Activated naive CD8-positive, alpha-beta T cell treated with anti-CD3 and anti-CD28 coated beads for 36 hours (primary cell): ENCODE measurements at places on chromosomes 3 and 15.
A peak's percentile ranks its signal among the peaks of the same experiment; 100 is the strongest.

DNA sequence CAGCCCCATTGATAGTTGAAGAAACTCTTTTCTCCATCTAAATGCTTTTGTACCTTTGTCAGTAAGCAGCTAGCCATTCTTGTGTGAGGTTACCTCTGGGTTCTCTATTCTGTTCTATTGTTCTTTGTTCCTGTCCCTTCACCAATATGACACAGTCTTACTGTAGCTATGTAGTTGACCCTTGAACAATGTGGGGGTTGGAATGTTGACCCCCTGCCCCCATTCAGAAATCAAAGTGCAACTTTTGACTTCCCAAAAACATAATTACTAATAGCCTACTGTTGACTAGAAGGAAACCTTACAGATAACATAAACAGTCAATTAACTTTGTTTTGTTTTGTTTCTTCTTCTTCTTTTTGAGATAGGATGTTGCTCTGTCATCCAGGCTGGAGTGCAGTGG is 18.7 kb downstream of the KLHL18 start:
- no peak for DNase-seq
- H3K36me3 ChIP-seq = peaks cover 47% of the 10 kb centered on the region
- H3K27ac ChIP-seq = no peak overlapping the region
- H3K27me3 ChIP-seq = no peaks in the 10 kb centered on the region

GRCh38 chr3:23161896-23162570 is 41.1 kb upstream of the UBE2E2 start:
- peaks cover 5% of the 10 kb centered on the region for H3K27me3 ChIP-seq
- H3K36me3 ChIP-seq = no peaks in the 10 kb centered on the region
- H3K4me3 ChIP-seq = no peak overlapping the region
- peaks cover 5% of the 10 kb centered on the region for H3K4me1 ChIP-seq
- no peak for DNase-seq

DNA sequence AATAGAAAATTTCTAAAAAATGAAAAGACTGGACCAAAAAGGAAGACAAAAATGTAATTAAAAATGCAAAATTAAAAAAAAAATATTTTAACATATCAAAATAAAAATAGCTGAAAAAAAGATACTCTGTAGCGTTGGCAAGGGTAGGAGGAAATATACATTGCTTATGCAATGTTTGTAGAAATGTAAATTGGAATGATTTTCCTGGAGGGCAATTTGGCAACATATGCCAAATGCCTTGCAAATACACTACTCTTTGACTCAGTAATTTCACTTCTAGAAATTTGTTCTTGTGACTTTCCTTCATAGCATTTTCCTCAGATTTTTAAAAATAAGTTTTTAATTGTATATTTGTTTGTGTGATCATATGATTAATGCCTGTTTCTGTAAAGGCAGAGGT is 296.6 kb downstream of the ZNF621 start:
- H3K27me3 ChIP-seq = peaks cover 23% of the 10 kb centered on the region
- no peak overlapping the region for H3K4me3 ChIP-seq
- peaks cover 4% of the 10 kb centered on the region for H3K4me1 ChIP-seq
- H3K36me3 ChIP-seq = no peaks in the 10 kb centered on the region
- H3K27ac ChIP-seq = no peak overlapping the region
- DNase-seq = no peak

- no peaks in the 10 kb centered on the region for H3K27me3 ChIP-seq
- H3K36me3 ChIP-seq = peaks cover 7% of the 10 kb centered on the region
- H3K4me3 ChIP-seq = no peak overlapping the region
- H3K27ac ChIP-seq = peak overlapping the region; percentile 47
- no peak for DNase-seq
- peaks cover 44% of the 10 kb centered on the region for H3K4me1 ChIP-seq
Measured at GRCh38 chr3:4589475-4590097, 96.4 kb downstream of the ITPR1 start.

- peaks cover 4% of the 10 kb centered on the region for H3K4me1 ChIP-seq
- H3K27me3 ChIP-seq = no peaks in the 10 kb centered on the region
- H3K4me3 ChIP-seq = no peak overlapping the region
Measured at GRCh38 chr3:39378957-39379777, 4.0 kb upstream of the SLC25A38 start.

GRCh38 chr3:116291141-116291540 is 154.1 kb downstream of the LSAMP start:
- no peaks in the 10 kb centered on the region for H3K27me3 ChIP-seq
- no peak overlapping the region for H3K27ac ChIP-seq
- no peak for DNase-seq
- H3K4me1 ChIP-seq = no peaks in the 10 kb centered on the region
- H3K4me3 ChIP-seq = no peak overlapping the region
- H3K36me3 ChIP-seq = no peaks in the 10 kb centered on the region

DNA sequence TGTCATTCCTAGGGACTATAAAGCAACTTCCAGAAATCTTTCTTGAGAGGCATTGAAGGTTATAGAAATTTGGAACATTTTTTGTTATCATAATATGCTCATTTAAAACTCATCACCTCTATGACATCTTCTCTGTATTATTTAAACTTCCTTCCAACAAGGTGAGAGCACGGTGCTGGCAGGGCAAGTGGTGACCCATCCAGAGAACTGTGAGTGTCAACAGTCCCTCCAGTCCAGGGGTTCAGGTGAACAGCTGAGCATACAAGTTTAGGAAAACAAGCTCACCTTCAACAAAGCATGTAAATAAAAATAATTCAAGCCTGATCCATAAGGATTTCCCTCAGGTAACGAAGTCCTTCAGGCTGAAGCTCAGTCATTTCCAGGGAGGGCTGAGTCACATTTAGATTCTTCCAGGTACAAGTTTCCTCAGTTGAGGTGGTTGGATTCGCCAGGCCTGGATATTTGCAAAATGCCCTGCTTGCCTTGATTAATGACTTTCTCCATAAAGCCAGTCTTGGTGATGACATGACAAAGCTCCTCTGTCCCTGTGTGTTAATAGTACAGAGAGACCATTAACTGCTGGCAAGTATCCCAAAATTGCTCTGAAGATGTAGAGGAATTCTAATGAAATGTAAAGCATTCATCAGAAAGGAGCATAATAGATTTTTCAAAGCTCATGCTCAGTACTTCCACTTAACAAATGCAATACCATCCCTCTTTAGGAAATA is 263.6 kb upstream of the GADL1 start:
- H3K4me1 ChIP-seq = peaks cover 5% of the 10 kb centered on the region
- H3K27ac ChIP-seq = no peak overlapping the region
- no peak overlapping the region for H3K4me3 ChIP-seq
- DNase-seq = no peak

GRCh38 chr3:70620367-70620766 is 307.9 kb upstream of the MDFIC2 start:
- peaks cover 52% of the 10 kb centered on the region for H3K27me3 ChIP-seq
- H3K4me1 ChIP-seq = peaks cover 7% of the 10 kb centered on the region
- no peak overlapping the region for H3K27ac ChIP-seq

GRCh38 chr3:172701751-172702150 is 9.1 kb downstream of the NCEH1 start:
- H3K4me3 ChIP-seq = no peak overlapping the region
- H3K36me3 ChIP-seq = peaks cover 2% of the 10 kb centered on the region
- no peak for DNase-seq

DNA sequence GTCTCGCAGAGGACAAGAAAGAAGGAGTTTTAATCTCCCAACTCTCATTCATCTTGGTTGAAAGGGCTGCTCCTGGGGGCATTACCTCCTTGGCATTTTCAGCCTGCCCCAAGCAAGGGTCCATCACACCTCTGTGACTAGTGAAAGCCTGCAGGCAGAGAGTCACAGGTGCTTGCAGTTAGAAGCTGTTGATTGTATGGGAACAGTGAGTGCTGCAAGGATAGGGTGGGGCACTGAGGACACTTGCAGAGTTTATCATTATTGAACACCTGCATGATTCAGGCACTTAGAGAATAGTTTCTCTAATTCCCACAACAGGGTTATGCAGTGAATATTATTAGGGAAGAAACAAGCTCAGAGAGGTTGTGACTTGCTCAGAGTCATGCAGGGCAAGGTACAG is 41.7 kb upstream of the IGF2BP2 start:
- no peak for DNase-seq
- peaks cover 14% of the 10 kb centered on the region for H3K27me3 ChIP-seq
- H3K27ac ChIP-seq = no peak overlapping the region
- H3K36me3 ChIP-seq = no peaks in the 10 kb centered on the region

GRCh38 chr3:194140520-194141414 is 4.8 kb downstream of the HES1 start:
- DNase-seq = peak; percentile 30
- H3K4me3 ChIP-seq = peak overlapping the region; percentile 42
- H3K27me3 ChIP-seq = peaks cover 58% of the 10 kb centered on the region
- H3K4me1 ChIP-seq = peaks cover 32% of the 10 kb centered on the region

DNA sequence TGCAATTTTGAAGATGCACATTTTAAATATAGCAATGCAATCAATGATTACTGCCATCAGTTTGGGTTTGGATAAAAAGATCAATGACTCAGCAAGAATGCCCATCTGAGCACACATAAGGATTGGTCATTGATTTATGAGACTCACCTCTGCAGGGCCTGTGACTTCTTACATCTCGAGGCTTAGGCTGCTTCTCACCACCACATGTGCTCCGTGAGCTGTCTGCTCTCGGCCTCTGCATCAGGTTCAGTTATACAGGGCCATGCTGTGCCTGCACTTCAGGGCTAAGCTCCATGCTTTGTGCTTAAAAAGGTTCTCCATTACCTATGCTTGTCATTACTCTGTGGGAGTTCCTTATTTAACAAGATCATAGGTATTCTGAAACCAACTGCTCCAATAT is 887.5 kb downstream of the DIPK2A start:
- H3K4me3 ChIP-seq = no peak overlapping the region
- no peaks in the 10 kb centered on the region for H3K4me1 ChIP-seq
- no peak overlapping the region for H3K27ac ChIP-seq
- no peak for DNase-seq
- no peaks in the 10 kb centered on the region for H3K27me3 ChIP-seq
- no peaks in the 10 kb centered on the region for H3K36me3 ChIP-seq

DNA sequence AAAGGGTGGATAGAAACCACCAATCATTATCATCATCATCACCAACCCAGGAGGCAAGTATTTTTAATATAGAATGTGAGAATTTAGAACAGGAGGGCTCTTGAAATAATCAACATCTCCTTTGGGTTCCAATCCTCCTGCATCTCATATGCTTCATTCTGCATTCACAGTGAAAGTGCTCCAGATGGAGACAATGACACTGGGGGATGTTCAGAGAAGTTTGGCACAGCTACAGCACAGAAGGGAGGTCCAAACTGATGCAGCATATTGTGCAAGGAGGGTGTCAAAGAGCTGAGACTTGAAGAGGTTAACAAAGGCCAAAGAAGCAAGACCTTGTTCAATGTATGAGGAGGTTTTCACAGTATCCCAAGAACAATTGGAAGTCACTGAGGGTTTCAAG is 767.1 kb downstream of the NTRK3 start:
- DNase-seq = no peak
- no peaks in the 10 kb centered on the region for H3K36me3 ChIP-seq
- H3K4me3 ChIP-seq = no peak overlapping the region

- no peaks in the 10 kb centered on the region for H3K27me3 ChIP-seq
- no peak overlapping the region for H3K27ac ChIP-seq
- no peaks in the 10 kb centered on the region for H3K4me1 ChIP-seq
- no peaks in the 10 kb centered on the region for H3K36me3 ChIP-seq
Measured at GRCh38 chr15:25894371-25894902, 31.3 kb upstream of the ATP10A start.

DNA sequence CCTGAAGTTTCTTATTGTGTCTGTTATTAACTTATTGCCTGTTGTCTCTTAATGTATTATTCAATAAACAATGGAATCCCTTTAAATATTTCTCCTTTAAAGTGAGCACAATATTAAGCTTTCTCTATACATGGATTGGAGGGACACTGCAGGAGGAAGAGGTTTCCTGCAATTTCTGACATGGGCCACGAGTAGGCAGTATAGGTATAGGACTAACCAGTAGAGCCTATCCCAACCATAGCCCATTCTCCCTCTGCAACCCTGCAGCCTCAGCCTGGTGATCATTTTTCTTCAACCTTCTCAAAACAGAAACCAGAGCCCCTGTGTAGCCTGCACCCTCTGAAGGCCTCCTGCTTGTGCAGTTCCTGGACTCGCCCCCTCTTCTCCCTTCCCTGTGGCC is 124.8 kb downstream of the NEK10 start:
- no peak for DNase-seq
- no peaks in the 10 kb centered on the region for H3K27me3 ChIP-seq
- no peaks in the 10 kb centered on the region for H3K4me1 ChIP-seq
- H3K36me3 ChIP-seq = no peaks in the 10 kb centered on the region
- no peak overlapping the region for H3K4me3 ChIP-seq

DNA sequence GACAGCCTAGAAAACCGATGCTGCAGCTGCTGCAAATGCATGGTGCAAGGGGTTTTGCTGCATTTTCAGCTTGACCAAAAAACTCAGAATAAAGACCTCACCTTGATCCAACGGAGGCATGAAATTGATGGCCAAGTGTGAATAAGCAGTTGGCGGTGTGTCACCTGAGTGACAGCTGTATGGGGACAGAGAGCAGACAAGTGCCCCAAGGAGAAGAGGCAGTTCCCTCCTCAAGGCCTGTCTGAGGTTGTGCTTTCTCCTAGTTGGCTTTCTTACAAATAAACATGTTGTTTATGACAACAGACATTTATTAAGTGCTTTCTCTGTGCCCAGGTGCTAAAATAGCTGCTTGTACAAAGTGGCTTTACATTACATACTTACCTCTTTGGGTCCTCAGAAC is 10.3 kb downstream of the PGPEP1L start:
- H3K27me3 ChIP-seq = no peaks in the 10 kb centered on the region
- no peak for DNase-seq
- no peaks in the 10 kb centered on the region for H3K36me3 ChIP-seq
- no peaks in the 10 kb centered on the region for H3K4me1 ChIP-seq
- H3K4me3 ChIP-seq = no peak overlapping the region
- H3K27ac ChIP-seq = no peak overlapping the region

GRCh38 chr3:12729051-12729651 is 29.9 kb downstream of the TMEM40 start:
- H3K4me1 ChIP-seq = no peaks in the 10 kb centered on the region
- no peak for DNase-seq
- H3K4me3 ChIP-seq = no peak overlapping the region
- H3K27me3 ChIP-seq = no peaks in the 10 kb centered on the region
- no peak overlapping the region for H3K27ac ChIP-seq

DNA sequence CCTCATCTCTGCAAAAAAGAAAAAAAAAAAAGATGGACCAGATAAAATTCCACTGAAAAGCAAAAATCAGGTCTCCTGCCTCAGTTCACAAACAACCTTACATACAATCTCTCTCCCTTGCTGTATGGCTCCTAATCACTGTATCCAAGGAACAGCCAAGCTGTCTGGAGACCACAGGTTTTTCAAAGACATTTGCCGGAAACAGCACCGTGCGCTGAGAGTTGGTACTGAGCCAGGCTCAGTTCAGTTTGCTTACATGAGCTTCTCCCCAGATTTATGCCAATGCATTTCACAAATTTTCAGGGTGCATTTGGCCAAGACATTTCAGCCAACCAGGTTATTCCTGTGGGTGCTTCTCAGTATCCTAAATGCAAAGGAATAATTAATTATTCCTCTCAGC is 4.1 kb downstream of the ACP3 start:
- peaks cover 3% of the 10 kb centered on the region for H3K4me1 ChIP-seq
- peaks cover 12% of the 10 kb centered on the region for H3K27me3 ChIP-seq
- no peak for DNase-seq
- no peaks in the 10 kb centered on the region for H3K36me3 ChIP-seq
- no peak overlapping the region for H3K4me3 ChIP-seq
- no peak overlapping the region for H3K27ac ChIP-seq
